ENCODE measurements at places on chromosomes 13 and 19. TPM values are rescaled to one million over a fixed set of nuclear protein-coding genes. Genes with fewer than 3 reads are reported as not detected.

DNA sequence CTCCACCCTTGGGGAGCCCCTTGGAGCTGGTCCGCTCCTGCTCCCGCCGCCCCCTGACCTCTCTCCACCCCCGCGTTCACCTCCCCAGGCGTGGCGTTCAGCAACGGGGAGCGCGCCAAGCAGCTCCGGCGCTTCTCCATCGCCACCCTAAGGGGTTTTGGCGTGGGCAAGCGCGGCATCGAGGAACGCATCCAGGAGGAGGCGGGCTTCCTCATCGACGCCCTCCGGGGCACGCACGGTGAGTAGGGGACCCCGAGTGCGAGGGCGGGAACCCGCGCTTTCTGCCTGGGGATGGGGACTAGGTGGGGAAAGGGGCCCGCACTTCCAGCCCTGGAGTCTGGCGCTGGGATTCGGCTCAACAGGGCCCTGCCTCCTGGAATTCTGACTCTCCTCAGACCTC is 1.7 kb downstream of the CYP2A13 start:
- no peak for DNase-seq

GRCh38 chr19:34391813-34392212 is 12.4 kb upstream of the PDCD2L start:
- no peak for DNase-seq

The TIMM13 gene
- 110 TPM for total RNA-seq

DNA sequence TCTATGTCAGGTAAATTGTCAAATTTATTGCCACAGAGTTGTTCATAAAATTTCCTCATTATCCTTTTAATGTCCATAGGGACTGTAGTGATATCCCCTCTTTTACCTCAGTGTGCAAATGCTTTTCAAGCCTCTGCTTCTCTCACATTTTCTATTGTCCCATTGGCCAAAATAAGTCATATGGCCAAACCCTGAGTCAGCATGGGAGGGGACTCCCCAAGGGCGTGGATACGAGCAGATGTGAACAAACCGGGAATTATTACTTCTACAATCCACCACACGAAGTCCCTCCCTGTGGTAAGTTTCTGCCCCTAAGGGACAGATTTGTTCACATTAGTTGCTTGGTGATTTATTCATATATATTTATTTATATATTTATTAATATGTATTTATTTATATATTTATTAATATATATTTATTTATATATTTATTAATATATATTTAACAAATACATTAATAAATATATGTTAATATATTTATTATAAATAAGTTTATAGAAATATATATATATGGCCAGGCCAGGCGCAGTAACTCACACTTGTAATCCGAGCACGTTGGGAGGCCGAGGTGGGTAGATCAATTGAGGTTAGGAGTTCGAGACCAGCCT is 20.1 kb upstream of the CAMSAP3 start:
- DNase-seq: no peak

GRCh38 chr13:104196611-104197010 is 1130.4 kb upstream of the SLC10A2 start:
- DNase-seq: no peak

The FUT2 gene
- total RNA-seq: not detected

- DNase-seq: no peak
These were observed 397.7 kb downstream of the TDRD3 start for GRCh38 chr13:60794751-60795150.

The HNRNPUL1 gene
- total RNA-seq: 92.9 TPM

The TTYH1 gene
- total RNA-seq: not detected

- peak; percentile 42 for DNase-seq
These were observed 10.8 kb downstream of the PRR36 start for GRCh38 chr19:7863157-7863970.

The HCST gene
- total RNA-seq: 1.7 TPM

GRCh38 chr19:32324631-32325285 is 20.7 kb upstream of the ZNF507 start:
- DNase-seq: no peak

Data from psoas muscle (tissue), 8 donors.